Upper lobe of left lung (tissue), 6 donors: ENCODE measurements at places on chromosomes 5 and 9. TPM values are rescaled to one million over a fixed set of nuclear protein-coding genes. Genes with fewer than 3 reads are reported as not detected.

- peak; percentile 66 for DNase-seq
- H3K4me1 ChIP-seq: peaks cover 10% of the 10 kb centered on the region
- peaks cover 14% of the 10 kb centered on the region for H3K27me3 ChIP-seq
- peak overlapping the region; percentile 31 for H3K4me3 ChIP-seq
- no peak overlapping the region for H3K27ac ChIP-seq
These were observed 993 bp downstream of the HCN1 start for GRCh38 chr5:45694971-45695803.

The FOXD1 gene
- total RNA-seq: 0.79 TPM

DNA sequence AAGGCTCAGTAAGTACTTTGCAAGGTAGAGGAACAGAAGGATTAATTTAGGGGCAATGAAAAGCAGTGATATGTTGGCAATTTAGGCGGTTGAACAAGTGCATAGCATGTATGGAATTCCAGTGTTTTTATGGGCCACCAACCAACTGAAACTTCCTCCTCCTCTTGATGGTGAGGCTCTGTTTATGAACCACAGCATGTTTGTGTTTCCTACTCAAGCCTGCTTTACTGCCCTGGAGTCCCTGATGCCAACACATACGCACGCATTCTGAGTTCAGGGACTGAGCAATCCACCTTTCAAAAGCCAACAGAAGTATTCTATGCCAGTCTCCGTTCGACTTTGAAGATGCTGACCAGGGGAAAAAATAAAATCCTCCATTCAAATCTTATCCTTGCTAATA lies 417.5 kb downstream of the EFNA5 start:
- no peaks in the 10 kb centered on the region for H3K36me3 ChIP-seq
- no peak for DNase-seq
- no peaks in the 10 kb centered on the region for H3K27me3 ChIP-seq
- H3K27ac ChIP-seq: no peak overlapping the region
- peaks cover 2% of the 10 kb centered on the region for H3K4me1 ChIP-seq

The PRRX2 gene
- 0.61 TPM for total RNA-seq
